NCI-H1105 (cell line): ENCODE measurements at places on chromosomes 11 and 22.

- no peak for DNase-seq
These were observed 25.4 kb upstream of the GRAMD1B start for GRCh38 chr11:123404676-123405075.

GRCh38 chr22:25777870-25778269, 35.9 kb downstream of the MYO18B start:
- DNase-seq = no peak

DNA sequence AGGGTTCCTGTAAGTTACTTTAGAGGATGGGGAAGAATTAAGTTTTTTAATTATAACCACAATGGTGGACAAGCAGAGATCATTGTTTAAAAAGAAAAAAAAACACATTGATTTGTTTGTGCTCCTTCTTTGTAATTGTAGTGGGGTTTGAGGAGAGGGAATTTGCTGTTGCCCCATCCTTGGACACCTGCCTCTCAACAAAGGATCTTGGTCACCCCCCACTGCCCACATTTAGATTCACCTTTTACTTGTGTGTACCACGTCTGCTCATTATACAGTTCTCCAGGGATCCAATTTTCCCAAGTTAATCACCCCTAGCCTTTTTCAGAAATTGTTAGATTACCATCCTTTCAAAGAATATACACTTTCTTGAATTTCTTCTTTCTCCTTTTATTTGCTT, 53.0 kb downstream of the DNAJC24 start:
- no peak for DNase-seq

DNA sequence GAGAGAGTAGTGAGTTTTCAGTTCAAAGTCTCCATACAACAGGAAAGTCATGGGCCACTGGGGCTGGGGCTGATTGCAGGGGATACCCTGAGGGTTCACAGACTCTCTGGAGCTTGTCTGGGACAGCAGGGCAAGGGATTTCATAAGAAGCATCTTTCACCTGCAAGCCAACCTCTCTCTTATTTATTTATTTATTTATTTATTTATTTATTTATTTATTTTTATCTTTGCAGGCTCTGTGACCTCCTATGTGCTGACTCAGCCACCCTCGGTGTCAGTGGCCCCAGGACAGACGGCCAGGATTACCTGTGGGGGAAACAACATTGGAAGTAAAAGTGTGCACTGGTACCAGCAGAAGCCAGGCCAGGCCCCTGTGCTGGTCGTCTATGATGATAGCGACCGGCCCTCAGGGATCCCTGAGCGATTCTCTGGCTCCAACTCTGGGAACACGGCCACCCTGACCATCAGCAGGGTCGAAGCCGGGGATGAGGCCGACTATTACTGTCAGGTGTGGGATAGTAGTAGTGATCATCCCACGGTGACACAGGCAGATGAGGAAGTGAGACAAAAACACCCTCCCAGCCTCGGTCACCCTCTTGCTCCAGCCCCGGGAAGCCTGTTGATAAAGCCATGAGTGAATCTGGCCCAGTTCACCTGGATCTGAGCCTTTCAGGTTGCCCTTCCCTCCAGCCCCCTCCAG, 68.4 kb downstream of the GGTLC2 start:
- no peak for DNase-seq

DNA sequence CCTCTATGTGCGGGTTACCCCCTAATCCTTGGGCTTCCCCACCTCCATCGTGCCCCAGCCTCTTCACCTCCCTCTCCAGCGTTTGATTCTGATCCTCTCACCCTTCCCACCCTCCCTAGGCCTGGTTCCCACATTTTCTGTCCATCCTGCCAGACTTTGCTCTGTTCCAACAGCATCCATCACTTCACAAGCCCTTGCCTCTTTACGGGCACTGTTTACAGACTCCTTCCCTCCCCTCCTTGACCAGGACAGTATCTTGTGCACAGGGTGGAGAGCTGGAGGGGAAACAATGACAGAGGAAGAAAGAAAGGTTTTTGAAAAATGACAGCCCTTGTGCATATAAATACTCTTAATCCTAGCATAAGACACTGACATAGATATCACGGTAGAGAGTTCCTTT, 30.4 kb downstream of the FEZ1 start:
- DNase-seq = no peak
